Activated T-cell treated with anti-CD3 and anti-CD28 coated beads for 48 hours (primary cell): ENCODE measurements at places on chromosomes 6 and 20.

DNA sequence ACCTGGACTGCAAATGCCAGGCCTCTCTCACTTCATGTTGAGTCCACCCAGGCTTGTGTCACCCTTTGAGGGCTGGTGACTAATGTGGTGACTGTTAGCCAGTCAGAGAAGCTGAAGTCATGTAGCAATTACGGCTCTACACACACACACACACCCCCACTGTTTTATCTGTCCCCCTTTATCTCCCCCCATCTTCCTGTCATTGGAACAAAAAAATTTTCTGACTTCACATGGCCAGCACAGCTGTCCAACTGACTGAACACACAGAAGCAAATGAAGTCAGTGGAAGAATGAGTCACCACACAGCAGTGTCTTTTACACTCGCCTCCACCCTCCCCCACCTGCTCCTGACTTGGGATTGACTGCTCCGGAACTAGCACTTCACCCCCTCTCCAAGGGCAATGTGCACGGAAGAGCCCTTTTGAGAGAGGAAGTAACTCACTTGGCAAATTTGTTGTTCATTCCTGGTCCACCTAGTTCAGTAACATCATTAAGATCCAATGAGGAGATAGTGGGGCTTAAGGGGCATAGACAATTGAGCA is 198.0 kb downstream of the RNF144B start:
- DNase-seq, result no peak

DNA sequence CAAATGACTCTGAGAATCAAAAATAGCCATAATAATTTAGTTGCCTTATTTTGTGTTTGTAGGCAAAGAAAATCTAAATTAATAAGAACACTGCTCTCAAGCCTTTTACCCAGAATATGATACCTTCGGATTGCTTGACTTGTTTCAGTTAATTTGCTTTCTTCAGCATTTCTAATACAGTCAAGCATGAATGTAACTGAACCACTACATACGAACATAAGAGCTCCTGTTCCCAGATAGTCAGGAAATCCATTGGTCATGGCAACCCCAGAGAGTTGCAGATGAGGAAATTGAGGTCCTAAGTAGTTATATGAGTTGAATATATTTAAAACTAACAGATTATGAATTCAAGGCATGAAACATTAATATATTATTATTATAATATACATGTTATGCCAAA is 2.9 kb downstream of the FRK start:
- DNase-seq, result no peak

DNA sequence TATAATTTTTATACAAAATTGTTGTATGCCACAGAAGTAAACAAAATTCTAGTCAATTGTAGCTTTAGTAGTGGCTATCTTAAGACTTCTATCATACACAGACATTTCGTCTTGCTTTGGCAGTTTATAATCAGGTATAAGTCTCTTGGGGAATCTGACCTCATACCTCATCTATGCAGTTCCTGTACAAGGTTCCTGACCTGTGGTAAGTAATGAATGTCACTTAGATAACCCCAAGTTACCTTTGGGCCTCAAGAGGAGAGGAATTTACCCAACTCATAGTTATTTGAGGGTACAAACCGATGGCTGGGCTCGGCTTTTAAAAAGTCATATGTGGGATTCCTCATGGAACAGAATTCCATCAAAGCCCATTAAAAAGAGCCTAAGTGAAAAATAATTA is 58.8 kb upstream of the UNC93A start:
- DNase-seq, result no peak

DNA sequence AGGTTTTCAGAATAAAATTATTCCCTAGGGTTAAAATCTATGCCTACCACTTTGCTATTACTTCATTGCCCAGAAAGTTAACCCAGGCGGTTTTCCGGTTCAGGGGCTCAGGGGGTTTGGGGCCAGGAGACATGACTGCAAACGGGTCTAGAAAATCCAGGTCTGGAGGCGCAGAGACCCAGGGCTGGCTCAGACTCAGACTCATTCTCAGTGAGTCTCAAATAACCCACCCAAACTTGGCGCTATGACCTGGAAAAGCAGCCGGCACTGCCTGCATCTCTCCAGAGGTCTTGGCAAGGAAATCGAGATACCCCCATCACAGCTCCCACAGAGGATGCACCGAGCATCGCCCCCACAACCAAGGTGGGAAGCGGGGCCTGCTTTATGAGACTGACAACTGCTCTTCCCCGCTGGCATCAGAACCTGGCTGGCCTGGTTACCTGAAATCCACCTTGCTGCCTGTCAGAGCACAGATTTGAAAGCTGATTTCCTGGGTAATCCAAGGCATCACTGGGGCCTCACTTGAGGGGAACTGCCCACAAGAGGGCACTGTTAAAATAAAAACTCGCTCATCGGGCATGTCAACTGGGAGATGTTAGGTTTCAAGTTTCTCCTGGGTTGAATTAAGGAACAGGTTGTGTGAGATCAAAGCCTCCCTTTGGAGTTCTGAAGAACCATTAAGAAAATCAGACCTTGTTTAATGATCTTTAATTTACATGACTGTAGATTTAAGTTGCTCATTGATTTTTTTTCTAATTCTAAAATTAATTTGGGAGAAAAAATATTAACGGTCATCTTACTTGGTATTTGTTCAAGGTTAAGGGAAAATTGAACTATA is 55.1 kb downstream of the KIF16B start:
- peak; percentile 1 for DNase-seq

DNA sequence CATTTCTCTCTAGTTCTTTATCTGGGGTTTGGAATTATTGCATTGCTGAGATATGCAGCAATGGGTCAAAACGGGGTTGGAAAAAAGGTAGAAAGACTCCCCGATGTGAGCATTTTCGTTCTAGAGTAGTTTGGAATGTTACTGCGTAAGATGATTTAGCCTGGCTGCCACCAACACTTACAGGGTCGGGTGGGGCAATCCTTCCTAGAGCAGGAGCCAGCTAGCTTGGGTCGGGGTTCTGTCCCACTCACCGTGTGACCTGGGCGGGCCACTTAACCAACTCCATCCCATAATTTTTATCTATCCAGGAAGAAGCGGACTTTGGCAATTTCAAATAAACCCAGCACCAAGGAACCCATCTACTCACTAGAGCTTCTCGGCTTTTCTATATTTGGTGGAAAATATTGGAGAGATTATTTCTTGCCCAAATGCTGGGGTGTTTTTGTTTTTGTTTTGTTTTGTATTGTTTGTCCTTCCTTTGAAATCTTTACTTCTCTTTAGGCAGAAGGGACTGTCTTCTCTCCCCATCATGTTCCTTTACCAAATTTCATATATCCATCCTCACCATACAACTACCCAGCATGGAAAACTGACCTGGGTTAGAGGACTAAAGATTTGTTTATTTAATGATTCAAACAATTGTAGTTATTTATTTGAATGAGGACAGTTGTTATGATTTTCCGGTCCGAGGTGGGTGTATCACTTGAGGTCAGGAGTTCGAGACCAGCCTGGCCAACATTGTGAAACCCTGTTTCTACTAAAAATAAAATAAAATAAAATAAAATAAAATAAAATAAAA is 72.4 kb downstream of the GPX5 start:
- no peak for DNase-seq

DNA sequence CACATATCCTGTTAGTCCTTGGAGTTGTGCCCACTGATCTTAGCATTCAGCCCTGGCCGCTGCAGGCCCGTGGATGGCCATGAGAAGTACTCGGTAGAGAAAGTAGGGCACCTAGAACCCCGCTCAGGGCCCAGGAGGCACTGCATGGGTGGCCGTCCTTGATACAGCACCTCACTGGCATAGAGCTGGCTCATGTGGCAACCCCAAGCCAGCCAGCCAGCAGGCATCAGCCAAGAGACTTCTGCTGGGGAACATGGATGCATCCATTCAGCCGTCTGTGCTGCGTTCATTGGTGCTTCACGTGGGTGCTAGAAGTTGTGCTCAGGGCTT is 10.6 kb downstream of the PYGB start:
- DNase-seq, result no peak

DNA sequence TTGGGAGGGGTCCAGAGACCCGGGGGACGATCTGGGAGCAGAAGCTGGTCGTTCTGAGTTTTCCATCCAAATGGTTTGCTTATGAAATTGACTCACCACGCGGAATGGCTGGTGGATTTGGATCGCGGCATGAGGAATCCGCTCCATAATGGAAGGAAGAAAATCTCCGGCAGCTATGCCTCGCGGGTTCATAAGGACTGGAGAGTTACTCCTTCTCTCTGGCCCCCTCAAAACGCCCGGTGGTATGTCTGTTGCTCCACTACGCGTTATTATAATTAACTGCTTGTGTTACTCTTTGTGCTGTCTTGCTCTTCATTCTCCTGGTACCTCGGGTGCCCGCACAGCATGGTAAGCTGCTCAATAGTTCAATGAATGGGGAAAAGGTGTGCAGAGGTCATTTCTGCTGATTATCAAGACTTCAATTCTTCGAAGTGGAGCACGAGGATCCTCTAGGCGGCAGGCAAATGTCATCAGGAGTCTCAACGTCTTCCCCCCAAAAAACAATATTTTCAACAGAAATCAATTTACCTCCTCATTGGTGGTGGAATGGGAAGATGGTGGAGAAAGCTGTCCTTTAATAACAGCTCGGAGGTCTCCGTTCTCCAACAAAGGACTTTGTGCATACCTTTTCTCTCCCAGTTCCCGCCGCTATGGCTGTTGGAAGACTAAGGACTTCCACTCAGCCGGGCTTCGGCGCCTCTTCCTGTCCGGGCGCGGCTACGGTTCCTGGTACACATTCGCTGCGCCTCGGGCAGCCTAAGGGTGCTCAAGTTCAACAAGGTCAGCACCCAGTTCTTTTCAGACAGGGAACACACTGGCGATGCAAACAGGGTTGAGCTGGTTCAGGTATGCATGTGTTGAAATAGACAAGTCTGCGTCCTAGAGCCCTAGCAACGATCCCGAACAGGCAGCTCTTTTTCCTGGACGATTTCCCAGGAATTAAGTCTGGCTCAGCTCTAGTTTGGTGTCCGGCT is 9.2 kb upstream of the PRSS16 start:
- no peak for DNase-seq

GRCh38 chr6:69128411-69128810 is 493.3 kb downstream of the ADGRB3 start:
- DNase-seq, result no peak

DNA sequence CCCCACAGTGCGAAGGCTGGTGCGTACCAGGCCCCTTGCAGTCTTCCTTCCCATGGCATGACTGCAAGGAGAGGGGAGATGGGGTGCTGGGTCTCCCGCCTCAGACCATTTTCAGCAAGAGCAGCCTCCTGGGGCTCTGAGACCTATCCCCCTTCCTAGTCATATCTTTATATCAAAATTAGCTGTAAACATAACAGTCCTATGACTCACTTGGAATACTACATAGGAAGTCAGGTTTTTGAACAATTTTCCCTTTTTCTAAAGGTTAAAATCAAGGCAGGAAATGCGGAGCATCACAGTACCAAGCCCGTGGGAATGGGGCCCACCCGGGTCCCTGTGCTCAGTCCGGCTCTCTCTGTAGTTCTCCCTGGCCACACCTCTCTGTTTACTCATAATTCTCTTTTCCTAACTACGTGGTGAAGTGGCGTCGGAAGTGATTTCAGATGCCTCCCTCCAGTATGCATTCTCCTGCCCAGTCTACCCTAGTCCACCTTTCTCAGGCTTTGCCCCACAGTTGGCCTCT is 109.8 kb upstream of the TMEM170B start:
- DNase-seq, result no peak

DNA sequence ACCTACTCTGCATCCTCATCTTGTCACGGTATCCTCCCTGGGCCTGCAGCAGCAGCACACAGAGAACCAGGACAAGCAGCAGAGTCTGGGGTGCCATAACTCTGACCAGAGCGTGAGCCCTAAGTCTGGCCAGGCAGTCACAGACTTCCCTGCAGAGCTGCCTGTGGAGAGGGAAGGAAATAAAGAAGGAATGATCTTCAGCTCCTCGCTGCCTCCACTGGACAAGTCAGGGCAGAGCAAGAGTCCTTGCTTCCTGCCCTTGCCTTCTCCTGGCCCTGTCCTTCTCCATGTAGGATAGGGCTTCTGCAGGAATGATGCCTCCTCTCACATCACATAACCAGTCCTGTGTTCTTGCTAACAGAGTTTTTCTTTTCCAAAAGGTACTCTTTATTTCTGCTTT is 15.9 kb upstream of the WFDC11 start:
- no peak for DNase-seq
